ENCODE measurements at places on chromosomes 16 and 17.
A peak's percentile ranks its signal among the peaks of the same experiment; 100 is the strongest.

GRCh38 chr17:33688771-33689170 lies 395.7 kb upstream of the ASIC2 start:
- DNase-seq = no peak

GRCh38 chr17:4849011-4849536 lies 15.9 kb downstream of the MINK1 start:
- DNase-seq = no peak

- peak; percentile 81 for DNase-seq
Measured at GRCh38 chr17:17839791-17840707, 3.3 kb upstream of the SREBF1 start.

DNA sequence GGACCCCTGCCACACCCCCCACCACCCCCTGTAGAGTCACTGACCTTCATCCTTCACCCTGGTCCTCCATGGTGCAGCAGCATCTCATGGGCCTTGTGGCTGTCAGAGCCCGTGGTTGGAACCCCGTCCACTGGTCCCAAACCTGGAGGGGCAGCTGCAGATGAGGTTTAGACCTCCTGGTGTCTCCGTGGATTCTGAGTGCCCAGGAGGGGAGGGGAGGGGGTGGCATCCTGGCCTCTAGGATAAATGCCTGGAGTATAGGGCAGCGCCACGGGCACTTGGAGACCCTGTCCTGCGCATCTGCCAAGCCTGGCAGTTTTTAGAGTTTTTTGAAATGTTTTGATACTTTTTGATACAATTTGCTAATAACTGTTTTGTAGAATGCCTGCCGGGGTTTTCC lies 17.5 kb downstream of the KLHL36 start:
- DNase-seq = no peak

DNA sequence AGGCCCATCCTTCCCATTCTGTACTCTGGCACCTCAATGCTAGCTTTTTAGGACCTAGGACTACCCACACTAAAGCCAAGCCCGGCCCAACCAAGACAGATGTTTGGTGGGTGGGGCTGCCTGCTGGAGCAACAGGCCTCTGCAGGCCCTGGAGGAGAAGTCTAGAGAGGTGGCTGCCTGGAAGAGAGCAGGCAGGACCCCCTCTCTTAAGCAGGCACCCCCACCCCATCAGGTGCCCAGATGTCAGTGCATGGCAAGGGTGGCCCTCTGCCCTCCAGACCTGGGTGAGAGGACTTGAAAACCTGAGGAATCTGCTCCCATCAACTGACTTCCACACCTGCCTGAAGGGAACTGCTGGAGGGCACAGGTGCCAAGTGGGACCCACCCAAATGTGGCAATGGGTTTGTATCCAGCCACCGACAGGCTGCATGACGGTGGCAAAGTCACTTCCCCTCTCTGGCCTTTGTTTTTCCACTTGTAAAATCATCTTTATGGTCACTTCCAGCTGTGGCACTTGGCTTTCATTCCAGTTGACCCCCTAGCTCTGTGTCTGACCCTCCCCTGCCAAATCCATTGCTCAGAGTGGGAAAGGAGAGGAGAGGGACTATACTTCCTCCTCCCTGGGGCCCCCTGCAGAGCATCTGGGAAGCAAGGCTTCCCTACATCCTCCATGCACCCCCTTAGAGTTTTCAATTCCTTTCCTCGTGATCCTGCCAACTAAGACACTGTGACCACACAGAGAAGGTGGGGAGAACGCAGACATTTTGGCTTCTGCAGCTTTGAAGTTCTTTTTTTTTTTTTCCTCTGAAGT lies 1.7 kb upstream of the STAT5A start:
- DNase-seq = peak; percentile 11

DNA sequence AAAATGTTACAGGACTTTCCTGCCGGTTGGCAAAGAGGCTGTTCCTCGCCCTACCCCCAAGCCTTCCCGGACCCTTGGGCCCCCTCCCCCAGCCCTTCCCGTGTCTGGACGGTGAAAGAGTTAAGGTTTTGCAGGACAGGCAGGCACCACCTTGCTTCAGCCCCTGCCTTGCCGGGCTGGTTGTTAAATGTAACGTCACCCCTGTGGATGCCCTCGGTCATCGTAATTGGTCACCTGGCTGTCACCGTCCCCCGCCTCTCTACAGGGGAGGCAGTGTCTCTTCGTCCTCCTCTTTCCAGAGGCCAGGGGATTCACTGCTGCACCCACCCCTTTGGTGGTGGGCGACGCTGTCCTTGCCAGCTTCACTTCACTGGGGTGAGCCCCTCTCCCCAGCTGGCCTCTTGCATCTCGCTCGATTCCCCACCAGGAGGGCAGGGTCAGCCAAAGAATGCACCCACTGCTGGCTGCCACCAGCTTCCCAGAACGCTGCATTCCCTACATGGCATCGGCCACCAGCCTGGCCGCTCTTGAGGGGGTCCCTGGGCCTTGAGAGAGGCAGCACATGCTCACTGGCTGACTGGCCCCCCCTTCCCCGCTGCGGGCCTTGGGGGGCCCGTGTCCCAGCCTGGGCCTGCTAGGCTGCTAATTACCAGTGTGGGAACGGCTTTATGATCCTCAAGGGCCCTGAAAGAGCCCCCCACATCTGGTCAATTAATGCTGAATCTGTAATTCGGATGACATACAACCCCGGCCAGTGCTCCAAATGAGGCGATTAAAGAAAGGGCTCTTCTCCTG lies 25.2 kb upstream of the GSE1 start:
- DNase-seq = no peak

DNA sequence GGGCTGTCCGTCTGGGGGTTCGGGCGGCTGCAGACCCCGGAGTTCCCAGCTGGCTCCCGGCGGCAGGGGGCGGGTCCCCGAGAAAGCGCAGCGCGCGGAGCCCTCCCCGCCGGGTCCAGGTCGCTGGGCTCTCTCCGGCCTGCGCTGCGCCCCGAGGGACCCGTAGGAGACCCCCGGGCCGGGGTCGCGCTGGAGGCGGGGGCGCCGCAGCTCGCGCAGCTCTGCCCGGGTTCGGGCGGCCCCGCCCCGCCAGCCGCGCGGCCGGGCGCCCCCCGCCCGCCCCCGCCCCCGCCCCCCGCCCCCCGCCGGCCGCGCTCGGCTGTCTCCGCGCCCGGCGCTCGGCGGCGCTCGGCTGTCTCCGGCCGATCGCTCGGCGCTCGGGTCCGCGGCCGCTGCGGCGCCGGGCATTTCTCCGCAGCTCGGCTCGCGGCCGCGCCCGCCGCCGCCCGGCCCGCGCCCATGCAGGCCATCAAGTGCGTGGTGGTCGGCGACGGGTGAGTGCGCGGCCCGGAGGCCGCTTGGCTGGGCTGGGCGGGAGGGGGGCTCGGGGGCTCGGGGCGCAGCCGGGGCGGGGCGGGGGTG lies at the start of gene RAC3:
TSS of gene RAC3 (plus strand) at position 376 of the 582 bp plus-strand sequence. CDS start at position 460, 84 bp downstream.
- DNase-seq = no peak

DNA sequence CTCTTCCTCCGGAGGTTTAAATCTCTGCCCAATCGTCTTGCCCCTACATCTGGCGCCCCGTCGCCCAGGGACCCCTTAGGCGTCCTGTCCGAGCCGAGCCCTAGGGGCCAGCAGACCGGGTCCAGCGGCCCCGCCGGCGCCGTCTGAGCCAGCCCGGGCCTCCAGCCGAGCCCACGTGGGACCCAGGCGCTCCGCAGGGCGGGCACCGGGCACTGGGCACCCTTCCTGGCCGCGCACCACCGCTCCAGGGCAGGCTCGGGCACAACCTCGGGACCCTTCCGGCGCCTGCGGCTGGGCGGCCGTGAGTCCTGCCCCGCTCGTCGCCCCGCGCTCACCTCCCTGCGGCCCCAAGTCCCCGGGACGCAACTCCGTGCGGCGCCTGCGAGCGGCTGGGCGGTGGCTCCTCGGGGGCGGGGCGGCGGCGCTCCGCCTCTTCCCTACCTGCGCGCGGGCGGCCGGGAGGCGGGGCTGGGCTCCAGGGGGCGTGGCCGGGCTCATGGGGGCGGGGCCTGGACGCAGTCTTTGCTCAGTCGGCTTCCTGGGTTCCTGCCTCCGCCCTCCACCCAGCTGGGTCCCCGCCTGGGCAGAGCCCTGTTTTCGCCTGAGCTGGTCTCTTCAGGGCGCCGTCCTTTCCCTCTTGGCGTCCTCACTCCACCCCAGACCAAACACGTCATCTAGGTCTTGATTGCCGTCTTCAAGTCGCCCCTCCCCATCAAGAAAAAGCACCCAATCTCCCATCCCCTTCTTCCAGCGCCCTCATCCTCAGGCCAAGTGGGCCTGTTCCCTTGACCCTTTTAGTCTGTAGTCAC lies at the start of gene RHBDF2:
TSS of gene RHBDF2 (minus strand) at position 406 of the 809 bp plus-strand sequence. CDS start 19,899 bp downstream, outside the sequence.
- peak; percentile 96 for DNase-seq

DNA sequence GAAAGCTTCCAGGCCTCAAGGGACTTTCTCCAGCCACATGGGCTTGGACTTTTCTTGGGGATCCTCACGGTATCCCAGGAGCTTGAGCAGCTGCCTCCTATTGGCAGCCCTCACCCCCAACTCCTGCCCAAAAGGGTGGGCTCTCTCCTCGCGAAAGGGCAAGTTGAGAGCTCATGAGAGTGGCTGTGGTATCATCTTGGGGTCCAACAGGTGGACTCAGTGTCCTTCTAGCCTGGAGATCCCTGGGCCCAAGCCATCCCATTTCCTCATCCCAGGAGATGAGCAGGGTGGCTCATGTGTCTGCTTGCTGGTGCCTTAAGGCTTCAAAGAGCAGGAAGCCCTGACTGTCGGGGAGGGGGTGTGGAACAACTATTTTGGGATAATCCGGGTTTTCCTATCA lies 17.7 kb downstream of the TBX4 start:
- DNase-seq = no peak

- no peak for DNase-seq
Measured at GRCh38 chr17:34269969-34270368, at the start of gene CCL7. Gene CCL7, plus strand, starts transcription at chr17:34270221. Its CDS starts 70 bp downstream, at chr17:34270291.

- no peak for DNase-seq
Measured at GRCh38 chr17:22202702-22203101, 510.4 kb downstream of the KCNJ18 start.

DNA sequence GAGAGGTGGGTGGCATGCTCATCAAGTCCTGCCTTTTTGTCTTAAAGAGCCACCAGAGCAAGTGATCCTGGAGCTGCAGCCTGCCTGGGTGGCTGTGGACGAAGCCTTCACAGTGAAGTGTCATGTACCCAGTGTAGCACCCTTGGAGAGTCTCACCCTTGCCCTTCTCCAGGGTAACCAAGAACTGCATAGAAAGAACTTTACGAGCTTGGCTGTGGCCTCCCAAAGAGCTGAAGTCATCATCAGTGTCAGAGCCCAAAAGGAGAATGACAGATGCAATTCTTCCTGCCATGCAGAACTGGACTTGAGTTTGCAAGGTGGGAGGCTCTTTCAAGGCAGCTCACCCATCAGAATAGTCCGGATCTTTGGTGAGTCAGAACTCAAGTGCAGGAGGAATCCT lies 14.2 kb downstream of the CSH2 start:
- no peak for DNase-seq

GRCh38 chr16:88442383-88442726 lies 10.7 kb upstream of the ZFPM1 start:
- DNase-seq = no peak

DNA sequence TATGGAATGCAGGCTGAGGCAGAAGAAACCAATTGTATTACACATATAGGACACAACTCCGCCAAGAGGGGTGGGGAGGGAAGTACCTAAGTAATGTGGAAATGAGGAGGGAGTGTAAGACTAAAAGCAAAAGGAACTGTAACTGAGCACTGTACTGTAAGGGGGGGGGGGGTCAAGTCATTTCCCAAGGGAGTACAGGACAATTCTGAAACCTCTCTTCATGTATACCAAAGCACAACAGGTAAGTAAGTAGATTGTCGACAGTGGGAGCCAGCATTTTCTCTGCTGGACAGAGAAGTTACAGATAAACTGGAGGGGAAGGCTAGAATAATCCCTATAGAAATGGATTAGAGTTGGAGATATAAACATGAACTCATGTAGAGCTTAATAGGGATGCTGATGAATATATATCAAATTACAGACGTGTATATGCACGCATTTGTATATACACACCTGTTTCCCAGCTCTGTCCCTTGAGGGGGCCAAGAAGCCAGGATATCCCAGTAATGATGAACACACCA lies 6.4 kb downstream of the USP22 start:
- no peak for DNase-seq

DNA sequence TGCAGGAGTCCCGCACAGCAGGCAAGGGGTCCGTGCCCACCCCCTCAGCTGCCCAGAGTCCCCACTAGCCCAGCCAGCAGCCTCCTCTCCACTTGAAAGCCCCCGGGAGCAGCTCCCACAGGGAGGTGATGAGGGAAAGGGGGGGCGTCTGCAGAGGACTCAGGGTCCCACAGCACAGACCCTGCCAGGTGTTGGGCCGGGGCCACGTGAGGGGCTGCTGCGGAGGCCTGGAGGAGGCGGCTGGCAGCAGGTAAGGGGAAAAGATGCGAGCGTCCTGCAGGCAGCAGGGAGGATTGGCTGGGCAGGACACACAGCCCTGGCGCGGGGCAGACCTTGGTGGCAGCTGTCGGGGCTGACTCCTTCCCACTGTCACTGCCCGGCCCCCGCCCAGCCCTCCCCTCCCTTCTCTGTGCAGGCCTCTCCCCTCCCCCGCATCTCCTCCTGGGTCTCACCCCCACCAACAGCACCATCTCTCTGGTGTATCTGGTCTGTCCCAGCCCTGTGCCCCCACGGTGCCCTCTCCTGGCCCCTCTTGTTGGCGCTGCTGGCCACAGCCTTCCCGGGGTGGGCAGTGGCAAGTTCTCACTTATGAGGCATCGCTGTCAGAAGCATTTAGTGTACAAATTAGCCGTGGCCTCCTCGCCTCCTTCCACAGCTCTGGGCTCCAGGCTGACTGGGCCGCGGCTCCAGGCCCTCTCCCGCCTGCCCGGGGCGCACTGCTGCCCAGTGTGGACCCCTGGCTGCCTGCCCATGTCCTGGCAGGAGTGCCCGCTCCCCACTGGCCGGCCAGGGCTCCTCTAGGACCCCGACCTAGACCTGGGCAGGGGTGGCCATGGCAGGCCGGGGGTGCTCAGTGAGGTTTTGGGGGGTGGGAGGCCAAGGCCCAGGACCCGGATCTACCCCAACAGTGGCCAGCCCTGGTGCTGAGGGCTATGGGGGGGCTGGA lies 4.4 kb upstream of the PRR35 start:
- DNase-seq = no peak

GRCh38 chr17:41002814-41003213 lies 3.1 kb upstream of the KRTAP3-2 start:
- no peak for DNase-seq

DNA sequence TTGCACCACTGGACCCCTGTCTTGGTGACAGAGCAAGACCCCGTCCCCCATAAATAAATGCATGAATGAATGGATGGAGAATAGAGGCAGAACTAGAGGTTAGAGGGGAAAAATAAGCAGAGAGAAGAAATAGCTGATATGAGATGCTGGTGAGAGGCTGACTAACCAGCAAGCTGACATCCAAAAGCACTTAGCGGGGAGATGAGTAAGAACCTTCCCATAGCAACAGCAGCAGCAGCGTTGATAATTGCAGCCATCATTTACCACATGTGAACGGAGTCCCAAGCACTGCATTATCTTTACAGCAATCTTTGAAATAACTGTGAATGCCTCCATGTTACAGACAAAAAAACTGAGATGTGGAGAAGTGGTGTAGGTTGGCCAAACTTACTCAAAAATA lies 777.3 kb upstream of the EEF2KMT start:
- DNase-seq = no peak

DNA sequence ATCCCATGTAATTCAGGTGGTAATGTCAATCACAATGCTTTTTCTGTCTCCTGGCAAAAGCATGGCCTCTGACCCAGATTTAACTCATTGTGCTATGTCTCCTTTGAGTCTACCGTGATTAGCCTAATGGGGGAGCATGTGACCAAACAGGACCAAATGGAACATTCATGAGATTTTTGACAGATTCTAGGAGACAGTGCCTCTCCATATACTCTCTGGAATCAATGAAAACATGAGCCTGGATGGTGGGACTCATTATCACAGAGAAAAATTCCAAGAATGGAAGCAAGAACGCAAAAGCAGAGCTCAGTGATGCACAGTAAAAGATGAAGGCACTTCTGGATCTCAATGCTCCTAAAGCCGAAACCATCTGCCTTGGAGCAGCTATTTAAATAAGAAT lies 307.9 kb upstream of the MON1B start:
- no peak for DNase-seq

- DNase-seq = no peak
Measured at GRCh38 chr17:18245038-18245776, 13.3 kb downstream of the FLII start.

All from stimulated activated CD4-positive, alpha-beta T cell treated with anti-CD3 and anti-CD28 coated beads, Interleukin-4, amount 100 ng/mL, for 1 hour (primary cell).